ENCODE measurements at places on chromosomes 4 and X.

DNA sequence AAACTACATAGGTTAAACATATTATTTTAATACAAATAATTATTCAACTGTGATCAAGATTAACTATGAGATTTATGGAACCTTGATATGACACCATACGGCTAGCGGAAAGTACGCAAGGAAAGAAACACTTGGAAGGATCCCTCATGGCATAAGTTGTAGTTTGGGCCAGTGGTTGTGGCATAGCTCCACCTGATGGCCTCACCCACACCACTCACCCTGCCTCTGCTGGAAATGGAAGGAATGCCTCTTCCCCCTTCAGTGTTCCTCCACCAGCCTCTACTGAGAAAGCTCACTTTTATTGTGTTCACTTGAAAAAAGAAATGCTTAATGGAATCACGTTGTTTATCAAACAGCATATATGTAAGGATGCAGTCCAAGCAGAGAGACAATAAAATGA lies 86.4 kb downstream of the BMP15 start:
- DNase-seq = no peak

- DNase-seq = no peak
These were observed 70.1 kb upstream of the ENPP6 start for GRCh38 chr4:184287697-184288255.

DNA sequence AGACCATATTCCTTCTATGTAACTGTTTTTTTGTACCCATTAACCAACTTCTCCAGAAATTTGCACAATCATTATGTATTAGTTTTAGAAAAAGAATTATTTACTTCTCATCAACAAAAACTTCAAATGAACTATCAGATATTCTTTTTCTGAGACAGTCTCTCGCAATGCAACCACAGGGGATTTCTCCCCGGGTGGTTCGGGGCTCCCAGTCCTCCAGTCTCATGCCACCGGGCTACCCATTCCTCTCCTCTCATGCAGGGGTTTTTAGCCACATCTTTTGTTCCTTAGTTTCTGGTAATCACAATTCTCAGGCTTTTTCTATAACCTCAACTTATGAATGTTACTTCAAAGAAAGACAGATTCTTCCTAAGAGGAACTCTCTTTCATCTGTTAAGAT lies 46.6 kb upstream of the CLNK start:
- no peak for DNase-seq

GRCh38 chr4:13493793-13494192 lies 9.7 kb upstream of the RAB28 start:
- DNase-seq = no peak

DNA sequence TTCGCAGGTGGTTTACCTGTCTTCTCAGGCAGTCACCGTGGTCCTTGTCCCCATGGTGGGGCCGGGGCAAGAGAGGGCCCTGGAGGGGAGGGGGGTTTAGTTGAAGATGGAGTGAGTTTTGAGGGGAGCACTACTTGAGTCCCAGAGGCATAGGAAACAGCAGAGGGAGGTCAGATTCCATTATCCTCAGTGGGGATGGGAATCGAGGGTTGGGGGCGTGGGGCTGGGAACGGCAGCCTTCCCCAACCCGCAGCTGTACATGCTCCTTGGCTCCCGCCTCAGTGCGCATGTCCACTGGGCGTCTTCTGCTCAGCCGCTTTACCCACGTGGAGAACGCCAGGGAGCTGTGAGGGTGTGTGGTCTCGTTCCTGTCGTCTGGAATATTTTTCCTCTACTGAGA lies at the start of gene GAGE10:
Gene GAGE10 (plus strand): TSS at position 301 of the 400 bp plus-strand sequence. CDS start 1,214 bp downstream, outside the sequence.
- no peak for DNase-seq

GRCh38 chr4:144969821-144970220 lies 128.2 kb downstream of the ANAPC10 start:
- DNase-seq = no peak

GRCh38 chr4:139299536-139299935 lies 1.8 kb upstream of the NAA15 start:
- DNase-seq = no peak

GRCh38 chrX:2320089-2320488 lies 180.7 kb downstream of the DHRSX start:
- no peak for DNase-seq
